ENCODE measurements at places on chromosomes 1 and 21. TPM values are rescaled to one million over a fixed set of nuclear protein-coding genes. Genes with fewer than 3 reads are reported as not detected.
A peak's percentile ranks its signal among the peaks of the same experiment; 100 is the strongest.

DNA sequence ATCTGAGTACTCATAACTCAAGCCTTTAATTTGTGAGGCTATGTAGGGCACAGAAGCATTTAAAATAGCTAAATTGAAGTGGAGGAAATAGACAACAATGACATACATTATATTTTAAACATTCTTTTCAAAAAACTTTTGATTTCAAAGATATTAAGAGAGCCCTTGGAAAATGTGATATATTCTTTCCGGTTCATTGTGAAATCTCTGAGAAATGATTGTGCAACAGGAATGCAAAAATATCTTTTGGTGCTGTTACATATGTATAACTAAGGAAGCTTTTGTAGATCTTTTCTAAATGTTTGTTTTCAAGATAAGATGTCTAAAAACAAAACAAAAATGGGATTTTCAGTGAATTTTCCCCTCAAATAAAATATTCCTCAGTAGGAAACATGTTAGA is 185.2 kb downstream of the LEPR start:
- H3K27me3 ChIP-seq: no peaks in the 10 kb centered on the region
- H3K27ac ChIP-seq: no peak overlapping the region
- H3K36me3 ChIP-seq: no peaks in the 10 kb centered on the region
- H3K4me3 ChIP-seq: no peak overlapping the region
- DNase-seq: no peak
- H3K4me1 ChIP-seq: no peaks in the 10 kb centered on the region

- no peak overlapping the region for H3K27ac ChIP-seq
- no peaks in the 10 kb centered on the region for H3K36me3 ChIP-seq
- H3K4me1 ChIP-seq: no peaks in the 10 kb centered on the region
- DNase-seq: no peak
- no peak overlapping the region for H3K4me3 ChIP-seq
These were observed 88.6 kb downstream of the CTH start for GRCh38 chr1:70499695-70500094.

DNA sequence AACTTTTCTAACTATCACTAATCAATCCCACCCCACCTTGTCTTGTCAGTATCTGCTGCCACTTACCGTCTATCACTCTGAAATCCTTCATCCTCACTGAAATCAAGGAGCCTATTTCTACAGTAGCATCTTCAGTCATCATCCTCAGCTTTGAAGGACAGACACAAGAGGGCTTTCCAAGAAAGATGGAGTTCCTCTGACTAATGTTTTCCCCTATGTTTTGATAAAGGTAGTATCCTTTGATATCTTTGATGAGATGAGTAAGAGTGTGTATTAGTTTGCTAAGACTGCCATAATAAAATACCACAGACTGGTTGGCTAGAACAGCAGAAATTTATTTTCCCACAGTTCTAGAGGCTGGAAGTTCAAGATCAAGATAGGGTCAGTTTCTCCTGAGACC is 101.8 kb upstream of the VAV3 start:
- no peak overlapping the region for H3K4me3 ChIP-seq
- no peak overlapping the region for H3K27ac ChIP-seq
- no peaks in the 10 kb centered on the region for H3K27me3 ChIP-seq
- H3K4me1 ChIP-seq: peaks cover 31% of the 10 kb centered on the region

DNA sequence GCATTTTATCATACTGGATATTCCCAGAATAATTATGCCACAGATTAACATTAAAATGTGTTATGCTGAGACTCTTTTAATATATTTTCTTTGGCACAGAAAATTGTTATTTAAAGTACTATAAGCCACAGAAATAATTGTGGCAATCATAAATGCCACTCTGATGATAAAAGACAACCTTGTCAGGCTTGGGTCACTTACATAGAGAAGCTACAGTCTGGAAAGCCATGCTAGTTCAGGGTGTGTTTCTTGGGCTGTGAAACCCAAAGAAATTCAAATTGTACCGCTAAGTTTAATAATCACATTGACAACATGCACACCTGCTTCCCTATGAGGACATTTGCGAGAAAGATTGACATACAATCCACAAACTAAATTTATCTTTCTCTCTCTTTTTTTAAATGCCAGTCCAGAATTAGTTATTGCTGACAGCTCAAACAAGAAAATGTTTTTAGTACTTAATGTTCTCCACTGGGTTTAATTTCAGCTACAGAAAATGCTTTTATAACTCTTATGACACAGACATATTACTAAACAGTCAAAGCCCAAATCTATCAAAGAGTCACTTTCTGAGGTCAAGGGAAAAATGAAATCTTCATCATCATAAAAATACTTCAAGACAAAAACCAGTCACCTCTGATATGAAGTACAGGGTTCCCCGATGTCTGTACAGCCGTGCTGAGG is 38.7 kb downstream of the TTC13 start:
- peaks cover 11% of the 10 kb centered on the region for H3K36me3 ChIP-seq
- H3K4me1 ChIP-seq: peaks cover 11% of the 10 kb centered on the region
- peak overlapping the region; percentile 20 for H3K27ac ChIP-seq
- no peak overlapping the region for H3K4me3 ChIP-seq

- no peak overlapping the region for H3K4me3 ChIP-seq
- H3K27ac ChIP-seq: no peak overlapping the region
- H3K4me1 ChIP-seq: peaks cover 6% of the 10 kb centered on the region
- DNase-seq: no peak
- no peaks in the 10 kb centered on the region for H3K36me3 ChIP-seq
These were observed 64.7 kb upstream of the MACF1 start for GRCh38 chr1:39139723-39140360.

GRCh38 chr21:39444421-39445180 is 977 bp downstream of the LCA5L start:
- no peaks in the 10 kb centered on the region for H3K36me3 ChIP-seq
- H3K27ac ChIP-seq: peak overlapping the region; percentile 64
- peaks cover 9% of the 10 kb centered on the region for H3K4me1 ChIP-seq
- peak; percentile 12 for DNase-seq

- no peak overlapping the region for H3K4me3 ChIP-seq
- no peaks in the 10 kb centered on the region for H3K27me3 ChIP-seq
- H3K4me1 ChIP-seq: no peaks in the 10 kb centered on the region
- H3K36me3 ChIP-seq: no peaks in the 10 kb centered on the region
- no peak overlapping the region for H3K27ac ChIP-seq
These were observed 21.5 kb downstream of the WLS start for GRCh38 chr1:68210829-68211228.

GRCh38 chr21:44065428-44065827 is 41.8 kb upstream of the PWP2 start:
- H3K4me3 ChIP-seq: peak overlapping the region; percentile 59
- H3K27me3 ChIP-seq: no peaks in the 10 kb centered on the region
- peak overlapping the region; percentile 96 for H3K27ac ChIP-seq
- DNase-seq: peak; percentile 90

DNA sequence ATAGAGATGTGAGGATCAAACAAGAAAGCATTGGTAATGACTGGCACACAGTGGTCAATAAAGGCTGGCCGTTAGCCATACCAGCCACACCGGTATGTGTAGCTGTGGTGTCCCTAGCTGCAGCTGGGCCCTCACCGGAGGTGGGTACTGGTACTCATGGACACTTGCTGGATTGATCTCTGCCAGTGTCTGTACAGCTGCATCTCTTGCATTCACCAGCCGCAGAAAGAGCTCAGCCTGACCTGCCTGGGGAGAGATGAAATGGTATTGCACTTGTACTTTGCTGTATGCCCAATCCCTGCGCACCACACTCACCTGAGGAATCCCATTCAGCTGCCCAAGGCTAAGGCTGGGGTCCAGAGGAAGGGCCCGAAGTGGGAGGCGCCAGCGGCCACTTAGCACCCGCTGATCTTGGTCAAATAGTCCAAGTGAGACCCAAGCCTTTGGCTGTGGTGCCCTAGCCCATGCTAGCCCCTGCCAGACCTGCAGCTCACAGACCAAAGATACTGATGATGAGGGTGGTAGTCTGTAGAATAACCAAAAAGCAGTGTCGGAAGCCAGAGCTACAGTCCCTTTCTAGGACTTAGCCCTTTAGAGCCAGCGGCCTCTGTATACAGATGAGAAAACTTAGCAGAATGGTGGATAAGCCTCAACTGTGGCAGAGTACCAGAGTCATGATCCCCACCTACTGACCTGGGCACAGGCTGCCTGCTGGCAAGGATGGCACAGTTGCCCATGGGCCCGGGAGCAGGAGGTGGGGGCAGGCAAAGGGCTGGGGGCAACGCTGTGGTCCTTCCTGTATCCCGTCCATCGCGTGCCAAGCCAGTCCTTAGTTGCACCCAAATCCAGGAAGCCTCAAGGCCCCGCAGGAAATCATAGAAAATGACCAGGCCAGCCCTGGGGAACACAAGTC is 3.0 kb downstream of the CCDC17 start:
- no peak for DNase-seq
- H3K36me3 ChIP-seq: peaks cover 34% of the 10 kb centered on the region

GRCh38 chr1:202202500-202203168 is 9.0 kb downstream of the LGR6 start:
- H3K27me3 ChIP-seq: no peaks in the 10 kb centered on the region
- H3K4me1 ChIP-seq: peaks cover 24% of the 10 kb centered on the region

- H3K27ac ChIP-seq: no peak overlapping the region
- H3K36me3 ChIP-seq: no peaks in the 10 kb centered on the region
- peaks cover 17% of the 10 kb centered on the region for H3K4me1 ChIP-seq
- no peak for DNase-seq
- peak overlapping the region; percentile 75 for H3K4me3 ChIP-seq
These were observed 720 bp upstream of the F3 start for GRCh38 chr1:94542088-94542870.

The GNAT2 gene
- total RNA-seq: 0.81 TPM

The MROH7 gene
- not detected for total RNA-seq
